ENCODE measurements at places on chromosomes 12 and 14. TPM values are rescaled to one million over a fixed set of nuclear protein-coding genes. Genes with fewer than 3 reads are reported as not detected.
A peak's percentile ranks its signal among the peaks of the same experiment; 100 is the strongest.

Gene PRH2
- not detected for total RNA-seq

Gene AKAP6
- total RNA-seq: 0.88 TPM

Gene DNAH10
- total RNA-seq: not detected

Gene C3AR1
- total RNA-seq: 0.22 TPM

Gene KRT76
- not detected for total RNA-seq

Gene PRR4
- 2.8 TPM for total RNA-seq

DNA sequence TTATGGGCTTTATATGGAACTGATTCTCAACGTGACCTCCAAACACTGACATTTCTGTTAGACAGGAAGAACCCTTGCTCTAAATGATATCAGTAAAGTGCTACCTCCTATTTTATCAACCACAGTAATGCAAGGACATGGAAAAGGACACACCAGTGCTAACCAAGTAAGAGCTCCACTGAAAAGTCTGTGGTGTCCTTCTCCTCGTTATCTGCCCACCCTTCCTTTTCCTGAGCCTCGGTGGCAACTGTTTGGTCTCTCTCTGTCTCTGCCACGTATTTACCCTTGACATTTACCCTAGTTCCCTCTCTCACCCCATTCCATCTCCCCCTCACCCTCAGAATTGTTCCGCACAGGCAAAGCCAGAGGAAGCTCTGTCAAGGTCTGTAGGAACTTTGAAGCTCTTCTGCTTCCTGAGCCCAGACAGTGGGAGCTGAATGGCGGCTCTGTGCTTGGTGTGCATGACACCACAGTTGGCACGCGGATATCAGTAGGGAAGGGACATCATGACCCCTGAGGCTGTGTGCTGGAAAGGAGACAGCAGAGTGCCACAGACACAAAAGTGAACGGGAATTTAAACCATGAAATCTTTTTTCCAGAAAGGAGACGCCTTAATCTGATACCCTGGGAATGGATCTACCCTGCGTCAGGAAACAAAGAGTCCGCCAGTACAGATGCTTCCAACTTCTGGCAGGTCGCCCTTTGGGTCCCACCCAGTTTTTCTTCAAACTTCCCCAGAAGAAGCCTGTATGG, 50.8 kb downstream of the NTN4 start:
- H3K36me3 ChIP-seq: peaks cover 4% of the 10 kb centered on the region
- no peaks in the 10 kb centered on the region for H3K27me3 ChIP-seq
- H3K4me1 ChIP-seq: peaks cover 5% of the 10 kb centered on the region
- no peak for DNase-seq
- H3K27ac ChIP-seq: no peak overlapping the region
- H3K4me3 ChIP-seq: no peak overlapping the region

DNA sequence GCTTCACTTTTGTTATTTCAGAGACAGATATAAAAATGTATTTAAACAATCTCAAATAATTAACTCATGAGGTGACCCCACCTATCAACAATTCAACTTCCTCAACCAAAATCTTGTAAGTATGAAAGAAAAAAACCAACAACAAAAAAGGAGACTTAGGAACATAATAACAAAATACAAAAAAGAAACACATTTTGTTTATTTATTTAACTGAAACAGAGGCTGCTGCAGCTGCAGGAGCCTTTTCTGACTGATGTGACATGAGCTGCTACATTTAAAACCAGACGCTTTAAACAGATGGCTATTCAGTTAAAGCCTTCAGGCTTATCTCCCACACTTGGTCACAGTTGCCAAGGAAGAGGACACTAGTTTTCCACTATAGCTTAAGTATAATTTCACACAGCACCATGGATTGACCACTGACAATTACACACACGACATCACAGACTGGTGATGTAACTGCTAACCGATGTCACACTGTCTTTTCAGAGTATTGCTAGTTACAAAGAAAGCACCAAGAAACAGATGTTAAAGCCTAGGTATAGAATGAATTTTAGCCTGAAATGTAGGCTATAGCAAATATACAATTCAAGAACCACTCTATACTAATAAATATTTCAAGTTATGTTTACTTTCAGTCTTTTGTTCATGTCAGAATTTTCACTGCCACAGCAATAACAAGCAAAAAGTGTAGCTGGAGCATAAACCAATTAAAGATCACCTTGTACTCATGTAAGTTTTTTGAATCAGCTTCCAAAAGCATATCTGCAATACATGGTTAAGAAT, 113.0 kb downstream of the MED13L start:
- H3K4me1 ChIP-seq: peaks cover 9% of the 10 kb centered on the region
- no peaks in the 10 kb centered on the region for H3K27me3 ChIP-seq
- no peaks in the 10 kb centered on the region for H3K36me3 ChIP-seq
- H3K4me3 ChIP-seq: no peak overlapping the region
- no peak overlapping the region for H3K27ac ChIP-seq

- no peaks in the 10 kb centered on the region for H3K4me1 ChIP-seq
- no peak overlapping the region for H3K27ac ChIP-seq
- H3K4me3 ChIP-seq: no peak overlapping the region
- H3K36me3 ChIP-seq: no peaks in the 10 kb centered on the region
- no peaks in the 10 kb centered on the region for H3K27me3 ChIP-seq
Measured at GRCh38 chr12:65748332-65748731, 76.0 kb upstream of the HMGA2 start.

- no peaks in the 10 kb centered on the region for H3K36me3 ChIP-seq
- no peaks in the 10 kb centered on the region for H3K27me3 ChIP-seq
- H3K4me1 ChIP-seq: peaks cover 9% of the 10 kb centered on the region
- no peak for DNase-seq
- no peak overlapping the region for H3K4me3 ChIP-seq
Measured at GRCh38 chr14:34449819-34450541, 12.1 kb downstream of the SPTSSA start.

DNA sequence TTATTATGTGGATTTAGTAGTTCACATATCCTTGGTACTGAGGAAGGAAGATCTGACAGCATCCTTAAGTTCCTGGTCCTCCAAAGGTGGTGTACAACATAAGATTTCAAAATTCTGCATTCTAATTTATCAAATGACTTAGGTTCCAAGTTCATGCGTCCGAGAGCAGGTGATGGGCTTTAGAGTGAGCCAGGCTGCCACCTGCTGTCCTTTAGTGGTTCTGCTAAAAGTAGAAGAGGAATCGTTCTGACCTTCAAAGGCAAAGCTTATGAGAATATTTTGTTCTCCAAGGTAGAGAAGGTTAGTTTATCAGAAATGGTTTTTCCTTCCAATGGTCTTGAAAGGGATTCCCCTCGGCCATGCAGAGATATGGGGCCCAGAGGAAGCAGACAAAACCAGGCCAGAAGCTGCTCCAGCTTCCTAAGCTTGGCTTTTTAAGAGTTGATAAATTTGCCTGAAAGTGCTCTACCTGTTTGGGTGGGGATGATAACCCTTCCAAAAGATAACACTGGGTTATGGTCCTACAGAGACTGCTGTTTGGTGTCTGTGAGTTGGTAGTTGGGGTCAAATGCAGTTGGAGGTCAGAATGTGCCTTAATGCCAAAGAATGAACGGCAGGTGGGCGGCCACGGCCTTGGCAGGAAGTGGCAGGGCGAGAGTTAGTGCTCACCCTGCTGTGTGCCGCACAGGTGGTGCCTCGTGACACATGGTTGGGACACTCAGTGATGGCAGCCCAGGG, 29.1 kb upstream of the LRTM2 start:
- H3K27me3 ChIP-seq: no peaks in the 10 kb centered on the region
- H3K36me3 ChIP-seq: no peaks in the 10 kb centered on the region
- DNase-seq: peak; percentile 74
- no peak overlapping the region for H3K4me3 ChIP-seq

GRCh38 chr14:83300476-83301064, 1766.9 kb upstream of the SEL1L start:
- no peaks in the 10 kb centered on the region for H3K27me3 ChIP-seq
- H3K4me1 ChIP-seq: no peaks in the 10 kb centered on the region
- no peaks in the 10 kb centered on the region for H3K36me3 ChIP-seq
- no peak overlapping the region for H3K27ac ChIP-seq
- H3K4me3 ChIP-seq: no peak overlapping the region
- peak; percentile 49 for DNase-seq

DNA sequence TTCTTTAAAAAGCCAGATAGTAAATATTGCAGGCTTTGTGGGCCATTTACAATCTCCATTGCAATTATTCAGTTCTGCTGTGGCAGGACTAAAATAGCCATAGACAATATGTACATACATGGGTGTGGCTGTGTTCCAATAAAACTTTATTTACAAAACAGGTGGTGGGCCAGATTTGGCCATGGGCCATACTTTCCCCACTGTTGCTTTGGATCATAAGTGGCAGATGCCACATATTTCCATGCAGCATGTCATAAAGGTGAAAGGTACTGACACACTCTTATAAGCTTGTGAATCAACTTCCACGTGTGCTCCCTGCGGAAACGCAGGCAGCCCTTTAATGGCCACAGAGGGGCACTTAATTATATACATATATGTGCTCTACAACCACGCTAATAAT, 244.4 kb upstream of the FOXN3 start:
- H3K36me3 ChIP-seq: no peaks in the 10 kb centered on the region
- no peak overlapping the region for H3K27ac ChIP-seq
- no peaks in the 10 kb centered on the region for H3K27me3 ChIP-seq
- no peak overlapping the region for H3K4me3 ChIP-seq
- DNase-seq: no peak

DNA sequence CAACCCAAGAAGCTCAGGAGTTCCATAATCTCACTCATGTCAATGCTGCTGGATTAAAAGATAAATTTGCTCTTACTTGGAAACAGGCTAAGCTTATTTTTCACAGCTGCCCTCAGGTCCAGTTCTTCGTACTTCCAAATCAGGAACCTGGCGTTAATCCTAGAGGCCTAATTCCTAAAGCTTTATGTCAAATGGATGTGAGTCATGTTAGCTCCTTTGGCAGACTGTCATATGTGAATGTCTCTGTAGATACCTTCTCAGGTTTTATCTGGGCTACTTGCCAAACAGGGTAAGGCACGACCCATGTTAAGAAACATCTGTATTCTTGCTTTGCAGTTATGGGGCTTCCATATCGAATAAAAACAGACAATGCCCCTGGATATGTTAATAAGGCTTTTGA, 504.6 kb downstream of the ALG10 start:
- no peak for DNase-seq
- H3K27ac ChIP-seq: no peak overlapping the region
- H3K36me3 ChIP-seq: no peaks in the 10 kb centered on the region
- H3K4me1 ChIP-seq: no peaks in the 10 kb centered on the region

DNA sequence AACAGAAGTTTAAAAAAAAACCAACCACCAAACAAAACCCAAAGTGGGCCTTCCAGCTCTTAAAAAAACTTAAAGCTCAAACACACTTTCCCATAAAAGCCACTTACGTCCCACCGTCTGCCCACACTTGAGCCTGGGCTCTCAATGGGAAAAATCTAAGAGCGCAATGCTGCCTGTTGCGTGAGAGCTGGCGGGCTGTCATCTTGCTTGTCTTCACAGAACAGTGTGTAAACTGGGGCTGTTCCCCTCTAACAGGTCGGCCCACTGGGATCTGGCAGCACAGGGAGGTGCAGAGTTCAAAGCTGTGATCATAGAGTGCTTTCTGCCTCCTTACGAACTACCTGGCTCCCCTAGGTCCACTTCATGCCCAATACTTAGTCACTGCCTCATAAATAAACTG, 80.0 kb downstream of the DICER1 start:
- no peaks in the 10 kb centered on the region for H3K4me1 ChIP-seq
- DNase-seq: no peak
- no peaks in the 10 kb centered on the region for H3K36me3 ChIP-seq

DNA sequence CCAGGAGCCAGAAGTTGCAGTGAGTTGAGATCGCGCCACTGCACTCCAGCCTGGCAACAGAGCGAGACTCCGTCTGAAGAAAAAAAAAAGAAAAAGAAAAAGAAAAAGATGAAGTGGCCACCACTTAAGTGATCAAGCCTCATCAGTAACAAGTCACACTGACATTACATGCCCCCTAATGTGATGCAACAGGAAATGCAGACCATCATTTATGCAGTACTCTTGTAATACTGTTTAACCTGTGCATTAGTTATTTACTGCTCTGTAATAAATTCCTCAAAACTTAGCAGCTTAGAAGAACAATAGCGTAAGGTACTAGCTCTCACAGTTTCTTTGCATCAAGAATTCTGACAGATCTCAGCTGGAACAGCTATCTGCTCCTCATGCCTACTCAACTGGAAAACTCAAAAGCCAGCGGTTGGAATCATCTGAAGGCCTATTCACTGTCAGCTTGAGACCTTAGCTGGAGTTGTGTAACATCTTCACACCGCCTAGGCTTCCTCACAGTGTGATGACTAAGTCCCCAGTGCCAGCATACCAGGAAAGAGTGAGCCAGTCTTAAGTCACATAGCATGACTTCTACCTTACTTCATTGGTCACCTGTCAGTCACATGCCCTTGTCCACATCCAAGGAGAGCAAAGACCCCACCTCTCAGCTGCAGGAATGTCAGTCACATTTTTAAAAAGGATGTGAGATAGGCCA, 31.5 kb downstream of the EPS8 start:
- H3K4me1 ChIP-seq: peaks cover 6% of the 10 kb centered on the region
- no peaks in the 10 kb centered on the region for H3K36me3 ChIP-seq
- no peak overlapping the region for H3K4me3 ChIP-seq
- H3K27me3 ChIP-seq: no peaks in the 10 kb centered on the region

DNA sequence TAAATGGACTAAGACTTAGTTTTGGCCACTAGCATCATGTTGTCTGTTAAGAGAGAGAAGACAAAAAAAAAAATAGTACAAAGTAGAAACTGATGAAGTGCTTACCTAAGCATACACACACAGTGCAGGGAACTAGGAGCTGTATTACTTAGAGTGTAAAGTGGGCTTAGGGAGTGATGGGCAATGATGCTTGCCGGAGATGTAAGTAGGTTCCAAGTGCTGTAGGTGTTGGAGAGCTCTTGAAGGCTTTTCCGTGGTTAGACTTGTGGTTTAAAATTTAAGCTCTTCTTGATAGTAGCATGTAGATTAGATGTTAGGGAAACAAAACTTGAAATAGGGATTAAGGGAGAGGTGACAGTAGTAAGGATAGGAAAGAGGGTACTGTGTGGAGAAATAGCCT, 34.7 kb downstream of the MIA2 start:
- H3K4me1 ChIP-seq: peaks cover 18% of the 10 kb centered on the region
- no peaks in the 10 kb centered on the region for H3K27me3 ChIP-seq
- no peak for DNase-seq

- no peaks in the 10 kb centered on the region for H3K36me3 ChIP-seq
- peaks cover 2% of the 10 kb centered on the region for H3K27me3 ChIP-seq
- no peak overlapping the region for H3K27ac ChIP-seq
- DNase-seq: no peak
- no peak overlapping the region for H3K4me3 ChIP-seq
Measured at GRCh38 chr12:70400124-70400523, 34.0 kb downstream of the KCNMB4 start.

- no peaks in the 10 kb centered on the region for H3K27me3 ChIP-seq
- no peak overlapping the region for H3K4me3 ChIP-seq
- no peaks in the 10 kb centered on the region for H3K4me1 ChIP-seq
- no peak overlapping the region for H3K27ac ChIP-seq
Measured at GRCh38 chr12:81585787-81586186, 173.4 kb downstream of the PPFIA2 start.
